ENCODE measurements at places on chromosomes 1 and 21.
A peak's percentile ranks its signal among the peaks of the same experiment; 100 is the strongest.

- DNase-seq: peak; percentile 38
Observed at GRCh38 chr1:78743626-78744025, 94.0 kb downstream of the IFI44 start.

DNA sequence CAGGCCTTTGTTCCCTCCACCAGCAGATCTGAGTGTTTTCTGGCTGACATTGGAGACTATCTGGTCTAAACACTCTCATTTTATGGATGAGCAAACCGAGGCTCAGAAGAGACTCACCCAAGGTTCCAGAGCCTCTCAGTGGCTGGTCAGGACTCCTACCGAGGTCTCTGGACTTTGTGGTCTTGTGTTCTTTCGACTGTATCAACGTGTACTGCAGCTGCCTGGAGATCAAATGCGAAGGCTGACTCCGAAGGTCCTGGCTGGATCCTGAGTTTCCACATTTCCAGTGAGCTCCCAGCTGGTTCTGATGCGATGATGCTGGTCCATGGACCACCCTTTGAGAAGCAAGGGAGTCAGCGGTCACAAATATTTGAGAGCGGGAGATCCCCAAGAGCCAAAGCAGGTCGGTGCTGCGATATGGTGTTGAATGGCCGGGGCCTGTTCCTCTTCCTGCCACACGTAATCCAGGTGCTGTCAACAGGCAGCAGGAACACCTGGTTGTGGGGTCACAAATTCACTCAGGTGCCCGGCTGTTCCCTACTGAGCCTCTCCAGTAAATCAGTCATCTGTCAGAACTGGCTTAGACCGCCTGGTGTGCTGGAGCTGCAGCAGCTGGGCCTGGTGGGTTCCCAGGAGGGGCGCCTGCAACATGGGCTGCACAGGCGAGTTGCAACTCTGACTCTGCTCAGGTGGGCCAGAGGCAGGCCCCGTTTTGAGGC is 94.8 kb upstream of the USP24 start:
- DNase-seq: no peak

GRCh38 chr1:62904856-62905225 is 120.9 kb downstream of the ATG4C start:
- DNase-seq: no peak

DNA sequence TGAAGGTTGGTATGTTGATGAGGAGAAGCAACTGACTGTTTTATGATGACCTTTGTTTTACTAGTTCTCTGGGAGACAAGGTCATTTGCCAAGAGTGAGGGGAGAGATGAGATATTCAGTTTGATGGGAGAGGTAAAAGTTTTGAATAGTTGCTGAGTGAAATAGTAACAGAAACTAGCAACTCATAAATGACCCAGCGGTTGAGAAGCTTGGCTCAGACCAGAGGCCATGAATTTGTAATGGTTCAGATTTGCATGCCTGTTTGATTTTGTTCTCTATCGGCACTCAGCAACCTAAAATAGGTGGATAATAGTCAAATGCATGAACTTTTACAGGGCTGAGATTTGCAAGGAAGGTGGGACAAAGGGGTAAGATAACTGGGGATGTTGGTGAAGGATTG is 6.6 kb downstream of the CCDC30 start:
- DNase-seq: no peak

- DNase-seq: peak; percentile 91
Observed at GRCh38 chr1:208100906-208101305, 143.3 kb downstream of the PLXNA2 start.
